Stimulated activated CD8-positive, alpha-beta memory T cell treated with anti-CD3 and anti-CD28 coated beads, Interleukin-2, amount 100 ng/mL, for 1 hour (primary cell): ENCODE measurements at places on chromosomes 4 and X.

- DNase-seq: no peak
Observed at GRCh38 chr4:185379326-185380295, 16.1 kb downstream of the LRP2BP start.

- no peak for DNase-seq
Observed at GRCh38 chrX:153917869-153918268, 8.2 kb downstream of the ARHGAP4 start.

- DNase-seq: no peak
Observed at GRCh38 chrX:68419975-68420374, 13.3 kb downstream of the OPHN1 start.

GRCh38 chr4:151809716-151810115 lies 48.9 kb upstream of the GATB start:
- DNase-seq: no peak

DNA sequence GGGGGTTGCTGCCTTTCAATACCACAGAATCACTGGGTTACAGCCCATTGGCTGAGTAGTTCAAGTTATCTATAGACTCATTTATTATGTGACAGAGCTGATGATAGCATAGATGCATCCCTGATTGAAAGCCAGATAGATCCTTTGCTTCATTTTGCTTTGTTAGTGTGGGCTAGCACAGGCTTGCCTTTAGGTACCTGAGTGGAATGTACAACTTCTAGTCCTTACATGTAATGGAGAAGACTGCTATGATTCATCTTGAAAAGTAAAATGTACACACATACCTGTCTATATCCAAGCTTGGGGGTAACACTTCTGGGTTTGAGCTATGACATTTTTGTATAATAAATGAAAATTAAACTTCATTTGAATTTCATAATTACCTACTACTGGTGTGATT lies 226.0 kb upstream of the FTHL17 start:
- DNase-seq: no peak
